ENCODE measurements at places on chromosomes 12 and 14. TPM values are rescaled to one million over a fixed set of nuclear protein-coding genes. Genes with fewer than 3 reads are reported as not detected.

The TSPAN31 gene
- 44.4 TPM for total RNA-seq

The RDH5 gene
- 3.0 TPM for total RNA-seq

The TGFB3 gene
- 0.84 TPM for total RNA-seq

The TMEM229B gene
- 0.20 TPM for total RNA-seq

The TPH2 gene
- total RNA-seq: not detected

The ERP27 gene
- total RNA-seq: not detected

The HOXC6 gene
- 0.89 TPM for total RNA-seq

The KLRF1 gene
- not detected for total RNA-seq

The MSI1 gene
- 0.17 TPM for total RNA-seq

The MYRFL gene
- total RNA-seq: not detected

The CATSPERB gene
- 0.20 TPM for total RNA-seq

The TSHR gene
- not detected for total RNA-seq

The PRB3 gene
- total RNA-seq: not detected

The GLIPR1L1 gene
- total RNA-seq: not detected

The BICDL1 gene
- 3.2 TPM for total RNA-seq

DNA sequence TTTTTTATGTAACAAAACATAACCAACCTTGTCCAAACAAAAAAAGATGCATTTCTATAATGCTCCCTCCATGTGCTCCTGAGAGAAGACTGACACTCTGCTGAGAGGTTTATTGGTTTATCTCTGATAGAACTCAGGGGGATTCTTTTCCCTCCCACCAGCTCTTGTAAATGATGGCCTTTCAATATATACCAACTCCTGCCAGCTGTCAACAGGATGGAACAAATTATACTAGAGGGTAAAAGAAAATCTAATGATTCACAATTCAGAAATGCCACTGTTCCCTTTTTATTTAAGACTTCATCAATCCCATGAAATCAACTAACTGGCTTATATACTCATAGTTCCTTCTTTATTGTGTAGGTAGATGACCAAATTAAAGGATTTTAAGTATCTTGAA, 25.4 kb downstream of the PSMC1 start:
- DNase-seq: no peak

GRCh38 chr12:51852404-51853137, 4.1 kb upstream of the FIGNL2 start:
- DNase-seq: no peak

GRCh38 chr14:104328607-104329006, 190.2 kb downstream of the KIF26A start:
- DNase-seq: no peak

DNA sequence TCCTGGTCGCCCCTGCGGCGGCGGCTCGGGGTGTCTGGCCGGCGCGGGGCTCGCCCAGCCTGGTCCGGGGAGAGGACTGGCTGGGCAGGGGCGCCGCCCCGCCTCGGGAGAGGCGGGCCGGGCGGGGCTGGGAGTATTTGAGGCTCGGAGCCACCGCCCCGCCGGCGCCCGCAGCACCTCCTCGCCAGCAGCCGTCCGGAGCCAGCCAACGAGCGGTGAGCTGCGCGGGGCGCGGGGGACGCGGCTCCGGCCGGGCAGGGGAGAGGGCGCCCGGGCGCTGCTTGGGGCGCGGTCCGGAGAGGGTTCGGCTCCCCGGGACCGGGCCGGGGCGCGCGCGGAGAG, at the start of gene LGALS3:
Gene LGALS3, plus strand, starts transcription at position 167 of the 342 bp plus-strand sequence. CDS start 8,122 bp downstream, outside the sequence.
- DNase-seq: peak; percentile 78

- DNase-seq: no peak
Measured at GRCh38 chr12:47038270-47038748, 41.1 kb upstream of the PCED1B start.

- DNase-seq: no peak
Measured at GRCh38 chr14:98608071-98609060, 663.6 kb downstream of the BCL11B start.

GRCh38 chr14:69625299-69626131, 14.1 kb downstream of the SUSD6 start:
- DNase-seq: no peak

GRCh38 chr12:108842361-108842760, 15.0 kb downstream of the SSH1 start:
- DNase-seq: no peak

DNA sequence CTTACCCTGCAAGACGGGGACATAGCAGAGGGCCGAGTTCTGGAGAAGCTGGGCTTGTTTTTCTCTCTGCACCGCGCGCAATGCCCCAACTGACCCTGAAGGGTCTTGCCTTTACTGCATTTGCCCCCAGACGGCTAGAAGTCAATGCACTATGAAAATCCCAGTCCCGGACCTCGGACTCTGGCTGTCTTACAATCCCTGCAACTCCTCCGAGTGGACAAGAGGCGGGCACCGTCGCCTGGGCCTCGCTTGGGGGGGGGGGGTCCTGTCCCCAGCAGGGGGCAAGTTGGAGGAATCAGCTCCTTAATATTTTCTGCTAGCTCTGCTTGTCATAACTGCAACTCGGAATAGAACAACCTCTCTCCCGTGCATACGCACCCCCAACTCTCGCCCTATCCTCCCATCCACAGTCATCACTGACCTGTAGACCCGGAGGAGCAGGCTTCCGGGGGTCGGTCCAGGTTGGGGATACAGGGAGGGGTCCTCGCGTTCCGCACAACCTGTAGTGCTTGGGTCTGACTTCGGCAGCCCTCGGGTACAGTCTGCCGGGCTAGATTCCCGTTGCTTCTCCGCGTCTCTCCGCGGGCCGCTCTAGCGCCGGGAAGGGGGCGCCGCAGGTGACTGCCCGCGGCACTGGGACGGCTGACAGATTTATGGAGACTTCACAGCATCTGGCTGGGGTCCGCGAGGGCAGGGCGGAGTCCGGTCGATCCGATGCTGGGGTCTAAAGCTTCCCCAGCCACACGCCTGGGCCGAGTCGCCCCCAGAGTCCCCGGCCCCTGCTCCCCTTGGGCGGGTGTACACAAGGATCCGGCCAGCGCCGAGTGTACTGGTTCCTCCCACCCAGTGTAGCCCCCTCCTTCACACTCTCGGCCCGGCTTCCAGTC, 3.3 kb upstream of the PAX9 start:
- no peak for DNase-seq

GRCh38 chr14:45249856-45250575, 3.0 kb downstream of the MIS18BP1 start:
- DNase-seq: no peak

GRCh38 chr14:95314609-95315008, 5.1 kb downstream of the CLMN start:
- no peak for DNase-seq

- DNase-seq: no peak
Measured at GRCh38 chr12:93676408-93677194, 574 bp upstream of the CRADD start.

DNA sequence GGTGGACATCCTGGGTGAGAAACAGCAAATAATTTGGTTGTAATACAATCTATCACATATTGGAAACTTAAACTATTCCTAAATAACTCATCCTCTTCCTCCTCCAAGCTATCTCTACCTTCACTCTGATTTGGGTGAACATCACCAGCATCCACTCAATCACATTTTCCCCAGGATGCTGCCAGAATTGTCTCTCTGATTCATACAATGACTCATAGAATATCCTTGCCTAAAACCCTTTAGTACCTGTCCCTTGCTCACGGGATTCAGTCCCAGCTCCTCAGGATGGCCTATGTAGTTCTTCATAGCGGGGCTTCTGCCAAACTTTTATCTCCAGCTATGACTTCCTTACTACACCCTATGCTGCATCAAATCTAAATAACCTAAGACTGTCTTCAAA, 146.8 kb downstream of the EMP1 start:
- DNase-seq: no peak

GRCh38 chr12:119448611-119449131, 114.1 kb downstream of the CCDC60 start:
- DNase-seq: no peak

GRCh38 chr12:84996759-84997158, 39.3 kb downstream of the TSPAN19 start:
- no peak for DNase-seq

- peak; percentile 70 for DNase-seq
Measured at GRCh38 chr12:70733385-70733784, 96.2 kb upstream of the PTPRB start.

DNA sequence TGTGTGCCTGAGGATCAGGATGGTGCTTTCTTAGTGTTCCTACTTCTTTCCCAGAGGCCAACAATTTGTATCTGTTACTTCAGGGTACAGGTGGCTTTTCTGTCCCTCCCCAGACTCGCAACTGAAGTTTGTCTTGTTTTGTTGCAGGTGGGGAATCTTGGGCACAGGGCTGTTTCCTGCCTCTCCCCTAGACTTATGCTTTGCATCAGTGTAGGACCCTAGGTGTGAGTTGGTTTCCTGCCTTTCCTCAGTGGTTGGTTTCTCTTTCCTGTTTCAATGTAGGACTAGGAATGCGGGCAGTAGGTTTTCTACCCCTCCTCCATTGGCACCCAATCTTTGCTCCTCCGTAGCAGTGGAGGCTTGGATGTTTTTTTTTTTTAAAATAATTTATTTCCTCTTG, 87.0 kb downstream of the TRMT5 start:
- DNase-seq: no peak

DNA sequence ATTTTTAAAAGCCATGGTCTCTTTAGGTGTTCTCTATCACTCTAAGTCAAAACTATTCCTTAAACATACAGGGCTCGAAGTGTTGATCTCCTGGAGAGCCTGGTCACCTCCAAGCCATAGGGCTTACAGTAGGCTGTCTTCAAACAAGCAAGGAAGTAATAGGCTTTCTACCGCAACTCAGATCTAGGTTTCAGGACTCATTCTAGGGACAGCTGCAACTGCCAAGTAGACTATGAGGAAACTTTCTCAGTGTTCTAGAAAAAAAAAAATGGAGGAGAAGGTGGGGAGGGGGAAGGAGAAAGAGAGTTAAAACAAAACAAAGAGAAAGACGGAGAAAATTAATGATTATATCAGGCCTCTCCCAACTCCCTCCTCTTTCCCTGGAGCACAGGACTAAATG, 106.9 kb upstream of the ETV6 start:
- no peak for DNase-seq

DNA sequence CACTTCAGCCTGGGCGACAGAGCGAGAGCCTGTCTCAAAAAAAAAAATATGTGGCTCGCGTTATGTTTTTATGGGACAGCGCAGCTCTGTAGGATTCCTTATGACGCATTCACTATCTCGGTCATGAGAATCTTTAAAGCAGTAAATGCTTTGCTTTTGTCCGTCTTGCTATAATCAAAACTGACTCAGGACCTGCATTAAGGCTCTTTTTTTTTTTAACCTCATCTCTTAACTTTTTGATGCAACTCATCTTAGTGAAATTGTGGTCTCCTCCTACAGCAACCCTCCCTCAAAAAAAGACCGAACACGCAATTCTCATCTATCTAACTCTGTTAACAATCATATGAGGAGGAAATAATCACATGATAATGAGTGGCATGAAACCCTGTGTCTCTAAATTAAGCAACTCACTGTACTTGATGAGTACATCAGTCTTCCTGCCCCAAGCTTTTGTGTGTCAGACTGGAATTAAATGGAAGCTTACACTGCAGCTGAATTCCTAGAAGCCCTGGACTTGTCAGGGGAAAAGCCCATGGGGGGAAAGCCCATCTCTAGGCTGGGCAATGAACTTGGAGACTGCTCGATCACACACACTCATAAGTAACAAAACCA, 4.3 kb downstream of the P2RX4 start:
- DNase-seq: no peak

GRCh38 chr12:6313326-6313940, 3.0 kb downstream of the PLEKHG6 start:
- DNase-seq: no peak

- DNase-seq: no peak
Measured at GRCh38 chr12:15632708-15633107, 156.5 kb downstream of the EPS8 start.

DNA sequence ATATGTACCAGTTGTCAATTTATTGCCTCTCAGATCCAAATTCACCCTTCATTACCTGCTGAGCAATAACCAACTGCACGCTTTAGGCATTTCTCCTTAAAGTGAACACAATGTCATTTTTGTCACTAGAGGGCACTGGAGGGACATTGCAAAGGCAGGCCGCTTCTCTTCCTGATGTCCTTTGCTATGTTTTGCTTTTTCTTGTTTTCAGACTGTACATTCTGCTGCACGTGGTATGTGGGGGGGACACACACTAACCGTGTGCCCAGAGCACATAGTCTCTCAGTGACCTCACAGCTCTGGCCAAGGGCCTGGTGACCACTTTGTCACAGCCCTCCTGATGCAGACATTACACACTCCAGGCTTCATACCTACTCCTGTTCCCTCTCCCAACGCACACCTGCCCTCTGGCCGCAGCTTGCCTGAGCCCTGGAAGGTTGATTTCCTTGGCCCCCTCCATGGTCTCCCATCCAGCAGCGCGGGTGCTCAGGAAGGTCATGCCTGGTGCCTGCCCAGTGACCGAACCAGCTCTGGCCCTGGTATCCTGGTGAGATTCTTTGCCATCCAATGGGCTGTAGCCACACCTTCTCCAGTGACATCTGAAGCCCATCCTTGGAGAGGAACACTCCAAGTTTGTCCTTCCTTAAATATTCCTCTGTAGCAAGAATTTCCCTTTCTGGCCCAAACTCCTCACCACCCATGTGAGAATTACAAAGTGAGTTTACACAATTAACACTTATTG, 39.9 kb downstream of the MYO1H start:
- DNase-seq: peak; percentile 33

- DNase-seq: no peak
Measured at GRCh38 chr12:13126494-13126893, 23.0 kb upstream of the GSG1 start.

DNA sequence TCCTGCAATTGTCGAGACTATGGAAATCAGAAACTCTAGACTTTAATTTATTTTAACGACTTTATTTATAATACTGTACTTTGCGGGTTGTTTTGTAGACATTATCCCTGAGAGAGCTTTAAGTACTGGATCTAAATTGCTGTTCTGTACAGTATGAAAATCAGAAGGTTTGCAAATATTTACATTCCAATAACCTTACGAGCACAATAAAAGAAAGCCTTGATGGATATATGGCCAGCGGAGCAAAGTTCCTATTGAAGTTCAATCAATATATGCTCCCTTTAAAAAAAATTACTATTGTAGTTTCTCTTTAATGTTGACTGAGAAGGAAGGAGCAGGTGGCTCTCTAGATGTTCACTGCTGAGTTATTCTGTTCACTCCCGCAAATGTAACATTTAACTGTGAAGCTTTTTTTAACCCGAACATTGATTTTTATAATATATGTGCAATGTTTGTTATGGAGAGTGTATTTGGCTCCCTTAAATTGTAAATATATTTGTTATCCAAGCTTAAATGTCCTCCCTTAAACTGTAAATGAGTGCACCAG, 235.3 kb downstream of the PLCZ1 start:
- no peak for DNase-seq

- DNase-seq: no peak
Measured at GRCh38 chr12:43132291-43132690, 419.7 kb downstream of the ADAMTS20 start.

- no peak for DNase-seq
Measured at GRCh38 chr12:51011955-51012354, 14.2 kb downstream of the SLC11A2 start.

DNA sequence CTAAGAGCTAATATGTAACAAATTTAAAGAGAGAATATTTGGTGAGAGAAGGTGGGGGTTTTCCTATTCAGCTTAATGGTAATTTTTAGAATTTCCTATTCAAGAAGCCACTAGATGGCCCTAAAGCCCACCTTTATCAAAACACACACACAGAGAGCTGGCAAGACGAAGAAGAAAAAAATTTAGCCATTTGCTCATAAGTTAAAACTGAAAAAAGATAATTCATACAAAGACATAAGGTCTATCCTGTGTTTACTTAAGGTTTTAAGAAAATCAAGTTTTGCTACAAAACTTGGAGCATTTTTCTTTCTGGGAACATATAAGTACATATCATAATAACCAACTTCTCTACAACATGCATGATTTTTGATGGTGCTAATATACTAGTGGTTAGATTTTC, 46.8 kb upstream of the PCED1B start:
- DNase-seq: peak; percentile 49

- DNase-seq: no peak
Measured at GRCh38 chr12:11642785-11643184, 6.7 kb upstream of the ETV6 start.

Data from NCI-H460 (cell line).